Amniotic stem cell (primary cell): ENCODE measurements at places on chromosomes 12 and 14.

DNA sequence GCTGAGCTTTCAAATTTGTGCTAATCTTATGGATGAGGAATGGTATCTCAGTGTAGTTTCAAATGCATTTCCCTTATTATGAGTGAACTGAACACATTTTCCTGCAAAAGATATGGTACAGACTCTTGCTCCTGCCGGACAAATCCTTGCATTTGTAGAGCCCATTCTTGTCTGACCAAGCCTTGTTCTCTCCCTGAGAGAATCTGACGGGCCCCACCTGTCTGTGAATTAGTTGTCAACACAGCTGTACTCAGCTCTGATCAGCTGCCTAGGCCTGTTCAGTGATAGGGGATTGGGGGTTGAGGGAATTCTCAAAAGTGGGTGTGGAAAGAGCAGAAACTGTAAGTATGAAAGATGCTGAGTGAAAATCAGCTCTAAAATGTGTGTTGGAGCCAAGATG is 42.8 kb upstream of the SCN8A start:
- no peak for DNase-seq

- DNase-seq, result no peak
These were observed 3.3 kb upstream of the PAX9 start for GRCh38 chr14:36658123-36659009.

DNA sequence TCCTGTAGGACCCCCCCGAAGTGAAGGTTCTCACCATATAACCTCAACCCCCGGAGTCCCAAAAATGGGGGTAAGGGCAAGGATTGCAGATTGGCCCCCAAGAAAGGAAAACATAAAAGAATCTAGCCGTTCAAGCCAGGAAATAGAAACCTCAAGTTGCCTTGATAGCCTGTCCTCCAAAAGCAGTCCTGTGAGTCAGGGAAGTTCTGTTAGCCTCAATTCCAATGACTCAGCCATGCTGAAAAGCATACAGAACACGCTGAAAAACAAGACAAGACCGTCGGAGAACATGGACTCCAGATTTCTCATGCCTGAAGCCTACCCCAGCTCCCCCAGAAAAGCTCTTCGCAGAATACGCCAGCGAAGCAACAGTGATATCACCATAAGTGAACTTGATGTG is 344.2 kb upstream of the RGS6 start:
- peak; percentile 36 for DNase-seq

DNA sequence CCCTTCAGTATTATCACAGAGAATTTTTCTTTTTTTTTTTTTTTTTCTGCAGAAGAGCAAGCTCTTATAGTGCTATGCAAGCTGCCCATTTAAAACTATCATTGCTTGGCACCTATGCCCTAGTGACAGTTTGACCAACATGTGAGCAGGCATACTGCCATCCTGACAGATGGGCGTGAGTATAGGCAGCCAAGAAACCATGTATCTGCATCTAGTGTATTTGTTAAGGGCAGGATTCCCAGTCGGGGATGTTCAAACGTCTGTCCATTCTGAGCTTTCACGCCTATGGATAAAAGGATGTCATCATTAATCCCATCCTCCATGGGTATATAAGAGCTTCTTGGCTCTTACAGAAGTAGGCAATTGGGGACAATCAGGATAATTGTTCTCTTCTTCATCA is 8.8 kb downstream of the VRK1 start:
- no peak for DNase-seq

GRCh38 chr14:102162487-102162886 is 22.8 kb downstream of the WDR20 start:
- no peak for DNase-seq
